ENCODE measurements at places on chromosomes 3 and 15.
A peak's percentile ranks its signal among the peaks of the same experiment; 100 is the strongest.

- DNase-seq: no peak
Observed at GRCh38 chr3:161838021-161838420, 341.4 kb downstream of the OTOL1 start.

DNA sequence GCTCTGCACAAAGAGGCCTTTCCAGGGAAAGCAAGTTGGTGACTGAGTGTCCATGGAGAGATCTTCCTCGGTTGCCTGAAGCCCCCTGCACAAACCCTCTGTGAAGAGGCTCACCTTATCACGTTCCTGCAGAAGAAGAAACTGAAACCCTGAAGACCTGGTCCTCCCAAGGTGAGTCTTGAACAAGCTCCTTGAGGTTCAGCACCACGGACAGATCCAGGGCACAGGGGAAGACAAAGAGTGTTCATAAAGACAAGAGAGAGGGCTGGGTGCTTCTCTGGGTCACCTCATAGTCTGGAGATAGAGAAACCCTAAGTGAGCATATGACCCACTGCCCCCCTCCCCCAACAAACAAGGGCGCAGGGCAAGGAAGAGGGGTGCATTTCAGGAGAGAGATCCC, 21.7 kb upstream of the TBC1D21 start:
- DNase-seq: peak; percentile 44

- no peak for DNase-seq
Observed at GRCh38 chr15:48422401-48422800, 91.2 kb downstream of the DUT start.

DNA sequence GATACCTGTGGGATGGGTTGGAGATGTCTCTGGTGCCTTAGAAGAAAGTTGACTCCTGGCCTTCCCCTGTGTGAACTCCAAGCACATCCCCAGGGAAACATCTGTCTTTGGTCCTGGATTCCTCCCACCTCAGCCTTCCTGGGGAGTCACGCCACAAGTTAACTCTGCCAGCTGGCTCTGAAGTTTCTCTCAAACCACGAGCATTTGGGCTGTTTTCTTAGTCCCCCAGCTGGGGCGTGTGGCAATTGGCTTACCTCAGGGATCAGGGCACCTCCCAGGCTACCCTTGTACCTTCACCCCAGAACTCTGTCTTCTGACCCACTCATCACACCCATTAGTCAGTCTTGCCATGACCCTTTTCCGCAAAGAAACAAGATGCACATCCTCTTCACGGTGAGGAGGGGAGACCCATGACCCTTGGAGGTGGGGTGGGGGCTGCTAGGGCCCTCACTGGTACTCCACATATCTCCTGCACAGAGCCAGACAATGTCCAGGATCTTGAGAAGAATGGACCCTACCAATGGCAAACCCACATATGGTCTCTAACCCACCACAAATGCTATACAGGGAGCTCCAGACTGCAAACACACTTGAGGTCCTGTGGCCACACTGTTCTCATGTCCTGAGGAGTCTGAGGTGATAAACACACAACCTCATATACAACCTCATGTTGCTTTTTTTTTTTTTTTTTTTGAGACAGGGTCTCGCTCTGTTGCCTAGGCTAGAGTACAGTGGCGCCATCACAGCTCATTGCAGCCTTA, 3.9 kb downstream of the NEIL1 start:
- no peak for DNase-seq

DNA sequence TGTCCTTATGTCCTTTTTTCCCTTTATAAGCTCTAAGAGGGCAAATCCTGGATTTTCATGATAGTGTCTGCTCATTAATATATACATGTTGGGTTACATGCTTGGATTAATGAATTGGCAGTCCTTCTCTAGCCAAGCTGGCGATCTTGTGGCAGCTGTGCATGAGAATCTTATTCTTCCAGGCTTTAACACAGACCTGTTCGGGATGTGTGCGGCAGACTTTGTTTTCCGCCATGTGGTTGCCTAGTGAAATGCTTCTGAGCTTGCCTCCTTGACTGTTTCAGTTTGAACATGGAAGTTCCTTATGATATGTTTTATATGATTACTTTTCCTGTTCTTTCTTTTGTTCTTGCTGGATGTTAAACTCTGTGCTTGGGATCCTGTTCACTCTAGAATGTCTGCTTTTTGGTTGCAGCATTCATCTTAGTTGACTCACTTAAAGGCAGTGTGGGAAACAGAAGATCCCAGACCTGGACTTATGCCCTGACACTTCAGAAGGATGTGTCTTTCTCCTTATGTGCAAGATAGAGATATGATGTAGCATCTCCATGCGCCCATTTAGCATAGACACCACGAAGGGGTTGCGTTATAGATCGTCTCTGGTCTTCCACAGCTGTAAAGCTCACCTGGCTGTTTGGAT, 7.2 kb downstream of the CHCHD6 start:
- DNase-seq: no peak

GRCh38 chr3:111473550-111473949, 68.4 kb upstream of the CD96 start:
- no peak for DNase-seq

DNA sequence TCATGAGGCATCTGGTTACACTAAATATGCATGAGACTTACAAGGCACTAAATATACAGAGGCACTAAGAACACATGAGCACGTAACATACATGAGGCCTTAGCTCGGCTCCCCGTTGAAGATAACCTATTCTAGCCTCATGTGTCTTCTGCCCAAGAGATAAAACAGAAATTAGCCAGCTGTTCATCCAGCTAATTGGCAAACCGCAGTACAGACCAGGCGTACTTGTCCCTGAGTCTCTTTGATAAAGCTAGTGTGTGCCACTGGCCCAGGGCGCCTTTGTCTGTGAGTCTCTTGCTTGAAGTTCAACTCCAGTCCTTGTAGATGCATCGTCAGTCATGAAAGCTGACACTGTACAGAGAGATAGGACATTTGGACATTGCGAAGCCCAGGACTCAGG, 121.9 kb upstream of the SPATA12 start:
- no peak for DNase-seq

- DNase-seq: no peak
Observed at GRCh38 chr15:55977231-55977630, 16.2 kb downstream of the NEDD4 start.

DNA sequence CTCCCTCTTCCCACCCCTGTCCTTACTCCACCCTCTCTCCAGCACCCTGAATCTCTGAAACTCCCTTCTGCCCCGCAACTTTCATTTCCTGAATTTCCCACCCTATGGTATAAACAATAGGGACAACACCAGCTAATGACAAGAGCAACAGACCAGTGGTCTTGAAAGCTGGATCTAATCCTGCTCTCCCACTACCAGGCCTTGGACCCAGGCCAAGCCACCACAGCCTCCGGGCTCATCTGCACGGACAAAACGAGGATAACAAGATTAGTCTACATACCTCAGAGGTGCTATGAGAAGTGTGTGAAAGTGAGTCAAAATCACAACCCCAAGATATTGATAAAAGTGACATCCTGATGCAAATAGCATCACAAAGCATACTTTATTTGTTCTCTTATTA, 128.6 kb downstream of the ERC2 start:
- no peak for DNase-seq

All from activated CD4-positive, alpha-beta T cell treated with anti-CD3 and anti-CD28 coated beads, Interleukin-2, amount 50 U/mL, for 1 hour (primary cell).